Adipose tissue (tissue), 3 donors: ENCODE measurements at places on chromosomes 13 and 19. TPM values are rescaled to one million over a fixed set of nuclear protein-coding genes. Genes with fewer than 3 reads are reported as not detected.

Gene WDR87
- polyA plus RNA-seq = not detected

Gene KLK14
- polyA plus RNA-seq = 0.20 TPM

Gene TRAPPC6A
- polyA plus RNA-seq = 25.0 TPM

Gene RFC3
- 7.0 TPM for polyA plus RNA-seq

Gene SPIB
- 0.46 TPM for polyA plus RNA-seq

Gene BCAM
- polyA plus RNA-seq = 62.1 TPM

Gene HIPK4
- polyA plus RNA-seq = 0.10 TPM

Gene CGB5
- not detected for polyA plus RNA-seq

Gene ZNF560
- not detected for polyA plus RNA-seq

Gene SIGLEC5
- 0.71 TPM for polyA plus RNA-seq

Gene TMPRSS9
- polyA plus RNA-seq = 0.09 TPM

Gene IZUMO2
- polyA plus RNA-seq = not detected

Gene ZNF155
- polyA plus RNA-seq = 2.3 TPM

Gene NLRP11
- polyA plus RNA-seq = 0.03 TPM

Gene MYCBP2
- polyA plus RNA-seq = 130 TPM

Gene CASP14
- polyA plus RNA-seq = not detected

Gene GPR183
- polyA plus RNA-seq = 1.4 TPM

Gene PEG3
- polyA plus RNA-seq = 1.3 TPM
